Sigmoid colon (tissue), 7 donors: ENCODE measurements at places on chromosomes 1 and 21. TPM values are rescaled to one million over a fixed set of nuclear protein-coding genes. Genes with fewer than 3 reads are reported as not detected.

The CFHR3 gene
- 0.09 TPM for polyA plus RNA-seq

The CD1B gene
- not detected for polyA plus RNA-seq

The OLFML2B gene
- 5.3 TPM for polyA plus RNA-seq

The AMY1C gene
- not detected for polyA plus RNA-seq

The NEK2 gene
- 1.8 TPM for polyA plus RNA-seq

The GNG12 gene
- polyA plus RNA-seq: 46.1 TPM

The HAO2 gene
- not detected for polyA plus RNA-seq

The TPTE gene
- polyA plus RNA-seq: not detected

The CD84 gene
- 0.60 TPM for polyA plus RNA-seq

The TRPM2 gene
- 4.9 TPM for polyA plus RNA-seq

The HSD3B2 gene
- polyA plus RNA-seq: 0.60 TPM

The GPR61 gene
- polyA plus RNA-seq: not detected

The OR2W3 gene
- polyA plus RNA-seq: not detected

The FMN2 gene
- polyA plus RNA-seq: 6.6 TPM

The IL19 gene
- not detected for polyA plus RNA-seq

The PAQR6 gene
- polyA plus RNA-seq: 0.69 TPM

The MARK1 gene
- 0.60 TPM for polyA plus RNA-seq

The C1orf94 gene
- not detected for polyA plus RNA-seq

The AGO3 gene
- polyA plus RNA-seq: 0.60 TPM

The INAVA gene
- 78.9 TPM for polyA plus RNA-seq

The RIPK4 gene
- polyA plus RNA-seq: 4.0 TPM

The NBPF14 gene
- polyA plus RNA-seq: 12.0 TPM

The PLA2G2D gene
- 8.6 TPM for polyA plus RNA-seq

The DMBX1 gene
- not detected for polyA plus RNA-seq

The PLA2G2C gene
- polyA plus RNA-seq: not detected

The PROK1 gene
- polyA plus RNA-seq: not detected

The FCRL5 gene
- polyA plus RNA-seq: not detected

The PTPRU gene
- polyA plus RNA-seq: 7.9 TPM

The ELAVL4 gene
- polyA plus RNA-seq: 3.0 TPM
